Smooth muscle cell of the brain vasculature (primary cell): ENCODE measurements at places on chromosomes 1 and 21.
A peak's percentile ranks its signal among the peaks of the same experiment; 100 is the strongest.

DNA sequence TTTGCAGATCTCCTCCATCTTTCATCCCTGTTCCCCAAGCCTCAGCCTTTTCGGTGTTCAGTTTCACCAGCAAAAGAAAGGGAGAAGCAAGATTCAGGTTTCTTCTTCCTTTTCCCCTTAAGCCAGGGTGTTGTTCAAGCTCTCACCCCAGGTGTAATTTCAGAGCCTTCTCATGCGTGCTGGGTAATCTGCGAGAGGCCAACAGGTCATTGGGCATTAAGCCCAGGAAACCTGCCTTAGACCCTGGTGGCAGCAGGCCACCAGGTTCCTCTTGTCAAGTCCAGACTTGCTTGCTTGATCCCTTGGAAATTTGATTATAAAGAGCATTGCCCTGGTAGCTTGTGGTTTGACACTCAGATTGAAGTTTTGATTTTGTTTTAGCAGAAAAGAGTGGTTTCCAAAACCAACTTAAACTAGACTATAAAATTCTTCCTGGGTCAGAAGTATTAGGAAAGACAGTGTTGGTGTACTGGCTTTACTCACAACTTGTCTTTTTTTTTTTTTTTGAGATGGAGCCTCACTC lies 6.9 kb downstream of the AKR1A1 start:
- no peak for DNase-seq

DNA sequence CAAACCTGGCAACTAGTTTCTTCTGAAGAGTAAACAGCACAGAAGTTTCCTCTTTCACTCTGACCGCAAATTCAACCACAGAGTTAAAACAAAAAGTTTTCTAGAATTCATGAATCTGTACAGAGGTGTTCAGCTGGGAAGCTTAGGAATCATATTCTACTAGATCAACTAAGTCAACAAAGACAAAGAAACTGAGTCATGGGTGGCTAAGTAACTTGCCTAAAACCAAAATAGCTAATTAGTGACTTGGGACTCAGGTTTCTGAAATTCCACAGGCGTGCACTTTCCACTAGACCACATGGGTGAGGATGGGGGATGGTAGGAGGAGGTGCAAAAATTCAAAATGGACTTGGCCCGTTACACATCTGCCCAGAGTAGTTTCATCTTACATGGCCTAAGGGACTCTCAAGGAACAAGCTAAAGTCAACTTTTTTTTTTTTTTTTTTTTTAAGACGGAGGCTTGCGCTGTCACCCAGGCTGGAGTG lies 25.8 kb downstream of the PTPN14 start:
- no peak for DNase-seq

DNA sequence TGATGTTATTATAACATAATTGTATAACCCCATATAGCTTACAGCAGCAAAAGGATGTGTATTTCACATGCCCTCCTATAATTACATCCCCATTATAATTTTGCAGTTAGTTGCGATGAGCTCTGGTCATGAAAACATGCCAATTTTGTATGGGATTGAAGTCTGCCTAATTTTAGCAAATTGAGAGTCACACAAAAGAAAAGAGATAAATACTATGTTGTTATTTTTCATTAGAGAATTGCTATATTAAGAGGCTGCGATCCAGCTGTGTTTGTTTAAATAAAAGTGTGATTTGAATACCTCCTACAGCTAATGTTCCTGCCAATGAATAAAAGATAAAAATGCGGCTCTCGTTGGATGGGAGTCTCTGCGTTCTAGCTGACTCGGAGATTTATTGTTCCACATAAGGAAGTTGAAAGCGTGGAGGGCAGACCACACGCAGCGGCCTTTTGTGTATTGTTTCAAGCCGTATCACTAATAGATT lies 461.0 kb upstream of the NFIA start:
- peak; percentile 29 for DNase-seq

- DNase-seq: no peak
Observed at GRCh38 chr1:235090406-235091069, 38.1 kb downstream of the TOMM20 start.

DNA sequence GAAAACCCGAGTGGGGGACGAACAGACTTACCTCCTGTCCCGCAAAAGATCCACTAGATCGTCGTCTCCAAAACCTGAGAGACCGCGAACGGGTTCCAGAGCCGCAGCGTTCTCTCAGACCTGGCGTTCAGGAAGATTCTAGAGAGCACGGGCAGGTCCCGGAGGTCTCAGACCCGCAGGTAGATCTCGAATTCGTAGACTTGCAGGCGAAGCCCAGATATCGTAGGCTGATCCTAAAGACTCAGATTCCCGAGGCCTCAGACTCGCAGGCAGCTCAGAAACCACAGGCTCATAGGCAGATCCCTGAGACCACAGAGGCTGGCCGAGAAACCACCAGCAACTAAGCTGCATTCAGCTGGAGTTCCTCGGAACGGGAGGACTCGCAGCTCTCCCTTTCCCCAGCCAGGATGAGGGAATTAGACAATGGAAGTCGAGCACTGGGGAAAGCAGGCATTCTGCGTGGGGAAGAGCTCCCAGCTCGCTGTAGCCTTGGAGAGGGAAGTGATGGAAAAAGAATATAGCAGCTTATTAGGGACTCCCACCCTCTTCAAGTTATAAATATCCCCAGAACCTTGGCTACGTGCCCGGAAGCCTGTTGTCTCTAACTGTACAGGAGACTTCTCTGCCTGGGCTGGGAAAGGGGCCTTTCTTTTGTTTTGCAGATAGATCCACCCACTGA lies at the start of gene ZNF436:
Gene ZNF436, minus strand, starts transcription at position 502 of the 679 bp plus-strand sequence. CDS start 1,831 bp downstream, outside the sequence.
- DNase-seq: peak; percentile 90

DNA sequence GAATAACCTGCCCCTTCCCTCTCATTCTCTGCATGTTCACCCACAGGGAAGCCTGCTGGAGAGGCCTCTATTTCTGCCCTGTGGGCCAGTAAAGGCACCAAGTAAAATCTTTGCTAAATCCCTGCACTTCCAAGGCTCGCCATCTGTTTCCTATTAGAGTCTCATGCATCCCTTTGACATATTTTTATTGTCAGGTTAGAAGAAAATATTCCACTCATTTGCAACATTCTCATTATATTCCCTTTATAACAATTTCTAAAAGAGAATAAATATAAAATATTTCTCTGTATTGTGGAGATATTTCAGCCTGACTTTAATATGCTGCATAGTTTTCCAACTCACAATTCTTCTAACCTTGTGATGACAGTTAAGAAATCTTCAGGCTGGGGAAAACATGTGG lies 340.4 kb upstream of the VAMP3 start:
- DNase-seq: no peak

DNA sequence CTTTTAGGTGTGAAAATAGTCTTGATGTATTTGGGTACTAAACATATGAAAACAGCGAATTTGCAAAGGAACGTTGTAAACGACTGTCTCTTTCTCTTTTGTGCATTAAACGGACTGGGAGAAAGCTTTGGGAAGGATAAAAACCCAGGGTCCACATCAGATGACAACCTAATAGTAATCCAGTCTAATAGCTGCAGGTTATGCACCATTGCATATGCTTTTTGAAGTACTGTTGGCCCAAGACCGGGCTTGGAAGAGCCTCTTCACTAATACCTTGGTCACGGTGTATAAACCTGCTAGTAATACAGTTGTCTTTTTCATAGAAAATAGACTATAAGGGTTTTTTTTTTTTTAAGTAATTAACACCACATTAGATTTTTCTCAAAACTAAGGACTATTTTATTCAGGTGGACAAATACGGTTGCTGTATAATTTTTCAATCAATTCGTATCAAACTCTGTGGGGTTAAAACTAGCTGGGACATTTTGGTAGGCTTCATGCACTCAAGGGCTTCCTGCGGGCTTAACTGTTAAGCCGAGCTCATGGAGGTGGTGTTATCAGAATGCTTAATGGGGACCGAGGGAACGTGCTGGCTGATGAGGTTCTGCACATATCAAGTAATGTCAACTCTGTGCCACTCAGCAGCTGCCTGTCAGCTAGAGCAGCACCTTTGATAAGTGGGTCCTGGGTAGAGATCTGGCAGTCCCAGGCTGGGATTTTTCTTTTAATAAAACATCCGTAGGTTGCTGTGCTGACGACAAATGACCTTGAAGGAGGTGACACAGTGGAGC lies 2.1 kb downstream of the RYR2 start:
- DNase-seq: no peak

DNA sequence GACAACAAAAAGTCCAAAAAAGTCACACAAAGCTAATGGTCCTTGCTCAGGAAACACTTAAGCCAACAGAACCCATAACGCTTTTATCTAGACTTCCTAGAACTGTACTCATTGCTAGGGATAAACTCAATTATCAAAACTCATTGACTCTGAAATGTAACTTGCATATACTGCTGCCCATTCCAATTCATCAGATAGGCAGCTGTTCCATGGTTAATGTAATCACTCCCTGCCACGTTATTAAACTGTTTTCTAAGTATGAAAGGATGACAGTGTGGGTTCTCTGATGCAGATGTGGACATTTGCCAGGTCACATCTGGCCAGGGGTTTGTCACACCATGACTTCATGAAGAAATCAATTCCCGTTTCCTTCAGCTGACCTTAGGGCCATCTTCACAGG lies 30.3 kb upstream of the DNAJC11 start:
- no peak for DNase-seq

DNA sequence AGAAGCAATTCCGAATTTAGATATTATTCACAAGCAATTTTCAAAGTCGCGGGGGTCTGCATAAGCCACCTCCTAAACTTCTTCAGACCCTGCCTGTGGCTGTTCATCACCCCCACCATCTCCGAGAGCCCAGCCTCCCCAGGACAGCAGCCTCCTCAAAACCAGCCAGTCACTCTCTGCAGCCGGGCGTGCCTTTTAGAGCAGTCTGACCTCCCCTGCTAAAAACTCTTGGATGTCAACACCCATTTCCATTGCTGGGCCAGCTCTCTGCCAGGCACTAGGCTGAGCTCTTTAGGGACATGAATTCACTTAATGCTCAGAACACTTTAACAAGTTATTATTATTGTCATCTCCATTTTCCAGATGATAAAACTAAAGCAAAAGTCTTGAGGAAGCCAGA lies 11.7 kb downstream of the ADPRS start:
- no peak for DNase-seq

DNA sequence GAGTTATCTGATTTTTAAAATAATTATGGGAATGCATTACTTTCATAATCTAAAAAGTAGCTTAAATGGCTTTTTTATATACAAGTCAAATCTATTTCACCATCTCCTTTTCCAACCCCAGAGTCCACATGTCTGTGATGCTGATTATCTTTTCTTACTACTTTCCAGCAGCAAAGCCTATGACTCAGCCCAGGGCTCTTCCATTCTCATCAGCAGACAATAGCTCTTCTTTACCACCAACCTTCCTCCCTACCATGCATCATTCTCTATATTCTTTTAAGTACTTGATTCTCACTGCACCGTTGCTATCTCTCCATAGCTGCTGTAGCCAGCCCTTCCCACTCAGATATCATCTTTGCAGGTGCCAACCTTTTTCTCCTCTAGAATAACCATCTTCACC lies 61.3 kb downstream of the OVGP1 start:
- DNase-seq: no peak
